Stimulated activated CD8-positive, alpha-beta memory T cell treated with anti-CD3 and anti-CD28 coated beads, Interleukin-4, amount 100 ng/mL, for 4 hours (primary cell): ENCODE measurements at places on chromosomes 3 and 15.

DNA sequence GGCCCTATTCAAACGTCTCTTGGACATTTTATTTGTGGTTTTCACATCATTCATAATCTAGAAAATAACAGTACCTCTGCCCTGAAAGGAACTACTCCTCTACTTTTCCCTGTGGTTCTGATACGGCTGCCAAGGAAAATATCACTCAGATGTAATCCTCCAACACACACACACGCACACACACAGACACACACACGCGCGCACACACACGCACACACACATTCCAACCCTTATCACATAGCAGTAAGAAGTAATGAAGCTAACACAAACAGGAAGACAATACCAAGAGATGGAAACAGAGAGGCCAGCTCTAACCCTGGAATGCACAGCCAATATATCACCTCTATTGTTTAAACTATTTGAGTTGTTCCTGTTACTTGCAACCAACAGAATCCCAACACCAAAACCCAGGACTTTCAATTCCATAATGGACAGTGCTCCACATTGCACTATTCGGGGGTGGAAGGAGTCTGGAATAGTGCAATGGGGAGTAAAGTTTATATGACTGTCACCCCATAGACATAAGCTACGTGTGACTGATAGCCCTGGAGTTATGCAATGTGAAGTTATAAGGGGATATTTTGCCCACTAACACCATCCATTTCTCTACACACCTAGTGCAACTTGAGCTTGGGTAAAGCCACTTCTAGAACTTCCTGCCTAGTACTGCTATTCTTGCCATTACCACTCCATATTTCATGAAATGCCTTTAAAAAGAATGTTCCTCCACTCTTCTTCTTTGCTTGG lies 71.3 kb upstream of the FNDC3B start:
- no peak for DNase-seq

GRCh38 chr3:115162759-115163158 lies 15.7 kb upstream of the ZBTB20 start:
- DNase-seq, result no peak

- no peak for DNase-seq
Observed at GRCh38 chr3:127903611-127904375, 11.2 kb upstream of the KBTBD12 start.

GRCh38 chr3:183698756-183699155 lies 1.2 kb downstream of the YEATS2 start:
- DNase-seq, result no peak

DNA sequence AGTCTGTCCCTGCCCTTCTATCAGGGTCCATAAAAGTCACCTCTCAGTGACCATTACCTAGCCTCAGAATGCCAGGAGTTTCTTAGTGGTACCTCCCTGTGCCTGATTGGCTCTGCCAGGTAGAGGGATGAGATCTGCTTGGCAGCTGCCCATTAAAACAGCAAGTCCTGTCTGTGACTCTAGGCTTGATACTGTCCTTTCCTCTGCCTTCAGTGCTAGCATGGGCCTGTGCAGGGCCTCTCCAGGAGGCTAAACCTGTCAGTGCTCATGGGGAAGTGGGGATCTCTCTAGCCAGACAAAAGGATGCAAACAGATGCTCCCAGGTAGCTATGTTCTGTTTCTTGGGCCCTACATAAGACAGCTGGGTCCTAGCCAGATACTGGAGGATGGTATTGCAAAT lies 10.0 kb upstream of the MANF start:
- no peak for DNase-seq

GRCh38 chr3:72446218-72447058 lies 401.8 kb downstream of the SHQ1 start:
- no peak for DNase-seq

GRCh38 chr15:68781766-68782588 lies 38.7 kb downstream of the ANP32A start:
- no peak for DNase-seq

DNA sequence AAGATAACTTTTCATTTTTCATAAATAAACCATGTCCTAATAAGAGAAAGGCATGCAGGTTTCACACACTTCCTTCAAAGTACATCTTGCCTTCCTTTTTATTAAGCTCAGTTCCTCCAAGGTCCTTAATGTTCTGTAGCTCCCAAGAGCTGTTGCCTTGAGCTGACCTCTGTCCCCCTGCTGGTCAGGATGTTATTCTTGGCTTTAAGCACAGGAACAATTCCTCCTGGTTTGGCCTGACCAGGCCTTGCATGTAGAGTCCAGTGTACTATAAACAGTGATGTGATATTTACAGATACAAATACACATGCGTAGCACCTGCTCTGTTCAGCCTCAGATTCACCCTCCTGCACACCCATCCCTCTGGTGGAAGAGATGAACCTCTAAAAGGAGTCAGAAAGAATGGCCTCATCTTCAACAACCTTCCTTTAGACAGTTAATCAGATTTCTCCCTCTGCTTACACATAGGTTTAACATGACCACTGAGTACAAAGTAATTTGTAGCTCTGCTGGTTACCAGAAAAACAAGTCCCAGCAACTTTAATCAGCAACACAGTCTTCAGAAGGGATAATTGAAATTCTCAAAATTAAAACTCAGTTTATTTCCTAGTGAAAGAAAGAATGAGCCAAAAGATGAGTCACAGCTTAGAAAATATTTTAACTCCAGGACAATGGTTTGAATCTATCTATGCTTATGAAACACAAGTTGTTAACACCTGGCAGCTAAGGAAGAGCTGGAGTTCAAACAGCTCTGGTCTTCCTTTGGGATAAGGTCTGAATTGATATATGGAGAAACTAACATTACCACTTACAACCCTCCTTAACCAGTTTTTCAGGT lies 46.5 kb downstream of the PTPN9 start:
- no peak for DNase-seq

DNA sequence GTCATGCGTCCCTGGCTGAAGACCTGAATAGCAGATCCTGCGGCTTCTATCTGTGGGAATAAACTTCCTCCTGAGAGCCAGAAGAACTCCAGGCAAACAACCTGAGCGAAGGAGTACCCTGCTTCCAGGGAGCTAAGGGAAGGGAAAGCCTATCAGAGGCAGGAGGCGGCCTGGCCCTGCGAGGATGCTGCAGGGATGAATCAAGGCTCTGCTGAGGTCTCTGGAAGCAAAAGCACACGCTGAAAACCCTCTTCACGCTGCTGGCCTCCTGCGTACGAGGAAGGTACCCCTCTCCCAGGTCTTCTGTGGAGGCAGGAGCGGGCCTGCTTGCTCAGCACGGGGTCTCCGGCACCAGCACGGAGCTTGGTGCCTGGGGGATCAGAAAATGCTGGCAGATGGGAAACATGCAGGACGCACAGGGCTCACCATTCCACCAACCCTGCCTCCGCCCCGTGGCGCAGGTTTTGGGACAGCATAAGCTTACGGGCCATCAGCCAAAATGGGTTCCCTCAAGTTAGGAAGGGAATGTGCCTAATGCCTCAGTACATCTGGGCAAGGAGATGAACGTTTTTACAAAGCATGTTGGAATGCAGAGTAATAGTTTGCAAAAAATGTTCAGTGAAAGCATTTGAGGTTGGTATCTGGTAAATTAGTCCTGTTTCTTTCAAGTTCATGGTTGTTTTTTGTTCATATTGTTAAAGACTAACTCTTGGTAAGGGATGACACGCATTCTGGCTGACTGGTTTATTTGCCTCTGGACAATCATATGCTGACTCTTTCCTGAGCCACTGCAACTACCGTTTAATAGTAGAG lies 72.3 kb downstream of the CHSY1 start:
- no peak for DNase-seq

DNA sequence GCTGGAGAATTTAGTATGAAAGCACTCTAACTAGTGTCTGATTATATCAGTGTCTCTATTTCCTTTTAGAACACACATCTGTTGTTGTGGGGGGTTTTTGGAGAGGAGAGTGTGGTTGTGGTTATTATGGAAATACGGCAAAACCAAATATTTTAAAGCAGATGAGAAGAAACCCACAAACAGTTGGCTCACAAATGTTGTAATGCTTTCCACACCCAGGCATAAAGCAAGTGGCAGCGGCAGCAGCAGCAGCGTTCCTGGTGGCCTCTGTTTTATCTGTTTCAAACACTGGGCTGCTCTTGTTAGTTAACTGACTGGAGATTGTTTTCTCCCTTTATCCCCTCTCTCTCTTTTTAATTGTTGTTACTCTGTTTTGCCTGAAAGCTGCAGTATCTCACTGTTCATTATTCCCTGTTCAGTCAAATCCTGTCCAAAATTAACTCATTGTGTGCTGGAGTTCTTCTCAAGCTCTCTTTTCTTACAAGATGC lies 1045.5 kb upstream of the NR2F2 start:
- no peak for DNase-seq
